ENCODE measurements at places on chromosomes 4 and X.

- DNase-seq: no peak
Observed at GRCh38 chrX:154785716-154786115, 19.6 kb downstream of the MPP1 start.

GRCh38 chrX:19532709-19533108 is 17.4 kb upstream of the MAP3K15 start:
- no peak for DNase-seq

GRCh38 chr4:94477227-94477626 is 25.5 kb downstream of the PDLIM5 start:
- no peak for DNase-seq

GRCh38 chr4:175277816-175278215 is 359.7 kb downstream of the ADAM29 start:
- no peak for DNase-seq

Measured in activated B cell treated with CpG ODN at 0.5 μM for 24 hours (primary cell).